ENCODE measurements at places on chromosomes 4 and X.
A peak's percentile ranks its signal among the peaks of the same experiment; 100 is the strongest.

GRCh38 chrX:118893923-118894322 is 70.3 kb downstream of the ZCCHC12 start:
- no peak for DNase-seq

GRCh38 chr4:79632114-79632513 is 224.1 kb upstream of the GK2 start:
- DNase-seq = no peak

- DNase-seq = no peak
Measured at GRCh38 chr4:5959211-5959982, 58.8 kb downstream of the C4orf50 start.

- peak; percentile 61 for DNase-seq
Measured at GRCh38 chrX:44874420-44875184, 1.6 kb downstream of the KDM6A start.
